H4 (cell line): ENCODE measurements at places on chromosomes 1 and 21. TPM values are rescaled to one million over a fixed set of nuclear protein-coding genes. Genes with fewer than 3 reads are reported as not detected.

DNA sequence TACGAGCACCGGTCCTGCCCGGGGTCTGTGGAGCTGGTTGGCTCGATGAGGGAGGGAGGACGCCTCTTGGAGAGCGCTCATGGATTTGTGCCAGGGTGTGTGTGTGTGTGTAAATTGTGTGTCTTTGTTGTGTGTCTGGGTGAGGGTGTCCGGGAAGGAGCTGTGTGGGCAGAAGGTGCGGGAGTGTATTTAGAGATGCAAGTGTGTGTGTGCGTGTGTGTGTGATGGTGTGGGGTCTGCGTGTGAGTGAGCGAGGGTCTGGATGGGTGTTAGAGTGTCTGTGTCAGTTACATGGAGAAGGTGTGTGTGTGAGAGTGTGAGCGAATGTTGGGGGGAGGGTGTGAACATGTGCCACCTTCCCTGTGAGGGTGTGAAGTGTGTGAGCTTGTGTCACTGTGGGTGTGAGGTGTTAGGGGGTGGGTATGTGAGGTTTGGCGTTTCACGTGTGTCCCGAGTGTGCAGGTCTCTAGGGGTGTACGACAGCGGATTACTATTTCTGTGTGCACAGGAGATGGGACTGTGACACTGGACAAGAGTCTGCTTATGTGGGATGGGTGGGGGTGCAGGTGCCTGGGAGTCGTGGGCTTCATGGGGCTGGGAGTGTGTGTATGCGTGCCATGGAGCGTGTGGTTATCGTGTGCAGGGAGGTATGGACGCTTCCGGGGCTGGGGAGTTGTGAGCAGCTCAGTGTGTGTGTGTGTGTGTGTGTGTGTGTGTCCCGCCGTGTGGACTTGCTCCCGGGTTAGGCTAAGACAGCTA, 880 bp downstream of the IGSF21 start:
- DNase-seq = no peak

Gene EFNA3
- 7.5 and 9.5 TPM in 2 replicates for total RNA-seq

GRCh38 chr1:31672986-31673385, 28.3 kb upstream of the PEF1 start:
- no peak for DNase-seq

Gene CRYAA
- not detected in 2 replicates for total RNA-seq

DNA sequence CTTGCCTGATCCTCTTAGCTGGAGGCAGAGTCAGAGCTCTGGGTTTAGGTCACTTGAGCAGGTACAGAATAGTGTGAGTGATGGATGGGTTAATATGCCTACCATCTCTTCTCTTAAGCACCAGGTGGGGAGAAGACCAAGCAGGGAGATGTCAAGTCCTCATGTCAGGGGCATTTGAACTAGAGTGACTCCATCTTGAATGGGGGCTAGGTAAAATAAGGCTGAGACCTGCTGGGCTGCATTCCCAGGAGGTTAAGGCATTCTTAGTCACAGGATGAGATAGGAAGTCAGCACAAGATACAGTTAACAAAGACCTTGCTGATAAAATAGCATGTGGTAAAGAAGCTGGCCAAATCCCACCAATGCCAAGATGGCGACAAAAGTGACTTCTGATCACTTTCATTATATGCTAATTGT, 77.4 kb upstream of the BTG3 start:
- DNase-seq = no peak

DNA sequence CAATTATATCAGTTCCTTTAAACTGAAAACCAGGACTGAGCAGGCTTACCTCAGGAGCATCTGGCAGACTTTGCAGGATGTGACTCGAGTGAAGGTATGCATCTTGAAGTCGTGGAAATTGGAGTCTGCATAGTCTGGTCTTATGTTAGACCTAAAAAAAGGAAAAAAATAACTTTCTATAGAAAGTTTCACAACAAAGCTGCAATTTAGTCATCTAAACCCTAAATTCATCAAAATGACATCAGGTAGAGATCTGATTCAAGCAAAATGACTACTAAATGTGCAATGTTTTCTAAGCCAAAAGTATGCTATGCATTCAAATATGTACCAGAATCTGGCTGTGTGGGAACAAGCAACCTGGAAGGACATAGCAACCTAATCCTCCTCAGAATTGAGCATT, 260.1 kb downstream of the VAV3 start:
- no peak for DNase-seq

- DNase-seq = no peak
These were observed 28.4 kb upstream of the CD84 start for GRCh38 chr1:160607672-160608032.

DNA sequence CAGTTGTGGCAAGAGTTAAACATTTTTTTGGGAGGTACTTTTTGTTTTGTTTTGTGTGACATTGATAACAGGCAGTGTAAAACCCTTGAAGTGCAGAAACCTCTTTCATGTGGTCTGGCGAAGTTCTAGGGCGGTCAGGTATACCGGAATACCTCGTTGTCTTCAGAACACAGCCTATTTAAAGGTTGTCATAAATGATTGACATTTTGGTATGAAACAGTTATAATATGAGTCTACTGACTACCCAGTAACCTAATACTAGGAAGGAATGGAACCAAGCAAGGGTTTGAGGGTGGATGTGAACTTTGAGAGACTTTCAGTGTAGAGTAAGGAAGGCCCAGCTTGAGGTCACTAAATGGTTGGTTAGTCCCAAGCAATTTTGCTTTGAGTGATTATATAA, 40.5 kb downstream of the PATJ start:
- no peak for DNase-seq

DNA sequence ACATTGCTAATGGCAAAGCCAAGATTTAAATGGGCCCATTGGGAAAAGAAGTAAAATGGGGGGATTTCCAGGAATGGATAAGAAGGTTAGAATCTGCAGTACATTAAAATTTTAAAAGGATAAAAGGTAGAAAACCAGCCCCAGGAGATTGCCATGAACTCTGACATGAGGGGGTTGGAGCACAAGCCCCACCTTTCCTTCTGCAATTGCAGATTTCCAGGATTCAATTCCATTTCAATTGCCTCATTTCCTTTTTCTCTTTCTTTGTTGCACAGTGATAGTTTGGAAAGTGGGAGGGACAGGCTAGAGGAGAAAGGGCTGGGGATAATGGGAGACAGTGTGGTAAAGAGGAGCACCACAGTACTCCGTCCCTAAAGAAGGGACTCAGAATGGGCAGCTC, 238.5 kb upstream of the RAB4A start:
- no peak for DNase-seq

Gene PRRC2C
- total RNA-seq = 32.5 and 37.8 TPM in 2 replicates

Gene RPF1
- 48.1 and 49.5 TPM in 2 replicates for total RNA-seq

GRCh38 chr1:110524311-110525248, 5.6 kb upstream of the KCNA10 start:
- DNase-seq = peak; percentile 49

Gene ARHGEF16
- total RNA-seq = 0.58 and 0.97 TPM in 2 replicates

DNA sequence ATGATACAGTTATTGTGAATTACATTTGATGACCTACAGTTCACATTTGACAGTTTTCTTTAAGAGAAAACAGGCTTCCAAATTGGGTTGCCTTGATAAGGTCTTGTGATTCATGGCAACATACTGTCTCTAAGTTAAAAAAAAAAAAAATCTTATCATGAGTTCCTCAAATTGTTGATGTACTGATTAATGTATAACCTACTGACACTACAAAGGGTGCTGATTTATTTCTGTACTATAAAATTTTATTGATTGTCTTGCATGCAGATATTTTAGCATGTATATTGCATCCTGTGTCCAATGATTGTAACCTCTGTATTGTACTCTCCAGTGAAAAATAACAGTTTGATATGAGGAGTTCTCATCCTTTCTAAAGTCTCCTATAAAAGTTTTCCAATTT, 197.3 kb upstream of the IVNS1ABP start:
- DNase-seq = no peak

Gene NMNAT2
- 0.14 and 1.4 TPM in 2 replicates for total RNA-seq

GRCh38 chr21:16912075-16912474, 600.8 kb upstream of the CXADR start:
- peak; percentile 10 for DNase-seq

GRCh38 chr1:159851407-159851806, 11.1 kb downstream of the VSIG8 start:
- no peak for DNase-seq

DNA sequence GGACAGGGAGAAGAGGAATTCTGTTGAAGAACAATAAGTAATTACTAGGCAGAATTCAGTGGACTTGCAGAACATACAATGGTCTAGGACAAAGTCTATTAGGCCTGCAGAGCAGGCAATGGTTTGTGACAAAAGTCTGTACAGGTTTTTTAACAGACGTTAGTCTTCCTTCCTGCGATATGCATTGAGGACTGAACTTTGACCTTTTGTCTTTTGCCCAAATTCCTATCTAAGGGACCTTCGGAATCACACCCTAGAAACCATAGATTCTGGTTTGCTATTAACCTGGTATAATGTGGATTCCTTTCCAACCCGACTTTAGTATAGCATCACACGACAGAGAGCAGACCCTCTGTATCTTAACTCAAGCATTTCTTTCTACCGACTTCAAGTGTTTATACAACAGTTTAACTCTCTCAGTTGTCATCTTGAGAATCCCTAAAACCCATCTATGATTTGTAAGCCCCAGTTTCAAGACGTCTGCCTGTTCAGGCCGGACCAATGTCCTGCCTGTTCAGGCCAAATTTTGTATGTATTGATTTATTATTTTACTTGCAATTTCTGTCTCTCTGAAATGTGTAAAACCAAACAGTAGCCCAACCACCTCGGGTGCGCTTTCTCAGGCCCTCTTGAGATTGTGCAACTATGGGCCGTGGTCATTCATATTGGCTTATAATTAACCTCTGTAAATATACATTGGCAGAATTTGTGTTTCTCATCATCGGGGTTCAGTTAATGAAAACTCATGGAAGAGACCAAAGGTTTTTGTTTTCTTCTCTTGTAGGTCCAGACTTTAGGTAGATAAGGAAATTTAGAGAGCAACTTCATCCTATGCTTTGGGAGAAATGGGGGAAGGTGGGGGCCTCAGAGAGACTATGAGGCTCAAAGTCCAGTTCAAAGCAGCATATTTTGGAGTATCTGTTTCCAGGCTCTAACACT, 76.9 kb upstream of the TNFSF18 start:
- DNase-seq = no peak

DNA sequence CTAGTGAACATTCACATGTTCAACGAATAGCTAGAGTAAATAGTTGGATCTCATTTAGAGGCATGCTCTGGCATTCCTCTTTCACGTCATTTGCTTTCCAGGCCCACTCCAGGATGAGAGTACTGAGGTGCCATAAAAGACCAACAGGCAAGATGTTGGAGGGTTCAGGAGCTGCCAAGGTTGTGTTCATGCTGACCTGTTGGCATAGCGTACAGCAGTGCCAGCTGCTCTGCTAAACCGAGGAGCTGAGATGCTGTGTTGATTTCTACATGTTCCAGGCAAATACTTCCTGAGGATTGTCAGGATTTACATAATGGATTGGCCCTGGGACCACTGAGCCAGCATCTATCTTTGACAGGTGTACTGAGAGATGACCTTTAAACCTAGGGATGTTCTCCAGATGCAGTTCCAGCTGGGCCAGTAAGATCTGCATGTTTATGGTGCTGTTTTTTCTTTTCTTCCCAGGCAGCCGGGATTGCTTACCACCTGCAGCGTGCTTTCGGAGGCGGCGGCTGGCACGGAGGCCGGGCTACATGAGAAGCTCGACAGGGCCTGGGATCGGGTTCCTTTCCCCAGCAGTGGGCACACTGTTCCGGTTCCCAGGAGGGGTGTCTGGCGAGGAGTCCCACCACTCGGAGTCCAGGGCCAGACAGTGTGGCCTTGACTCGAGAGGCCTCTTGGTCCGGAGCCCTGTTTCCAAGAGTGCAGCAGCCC, 66.9 kb downstream of the DISC1 start:
- no peak for DNase-seq

DNA sequence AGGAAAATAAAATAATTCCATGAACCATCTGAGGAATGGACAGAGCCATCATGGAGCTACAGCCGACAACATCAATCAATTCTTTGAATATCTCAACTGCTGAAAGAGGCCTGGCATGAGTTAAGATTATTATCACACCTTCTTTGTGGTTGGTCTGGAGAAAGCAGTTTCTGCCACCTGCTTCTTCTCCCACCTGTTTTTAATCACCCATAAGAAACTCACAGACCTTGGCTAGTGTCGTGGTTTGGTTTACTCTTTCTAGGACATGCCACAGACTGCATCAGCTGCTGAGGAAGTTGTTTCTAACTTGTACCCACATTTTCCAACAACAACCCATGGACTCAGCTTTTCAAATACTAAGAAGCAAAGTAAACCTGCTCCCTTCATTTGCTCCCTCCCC, 65.6 kb downstream of the NTPCR start:
- no peak for DNase-seq

DNA sequence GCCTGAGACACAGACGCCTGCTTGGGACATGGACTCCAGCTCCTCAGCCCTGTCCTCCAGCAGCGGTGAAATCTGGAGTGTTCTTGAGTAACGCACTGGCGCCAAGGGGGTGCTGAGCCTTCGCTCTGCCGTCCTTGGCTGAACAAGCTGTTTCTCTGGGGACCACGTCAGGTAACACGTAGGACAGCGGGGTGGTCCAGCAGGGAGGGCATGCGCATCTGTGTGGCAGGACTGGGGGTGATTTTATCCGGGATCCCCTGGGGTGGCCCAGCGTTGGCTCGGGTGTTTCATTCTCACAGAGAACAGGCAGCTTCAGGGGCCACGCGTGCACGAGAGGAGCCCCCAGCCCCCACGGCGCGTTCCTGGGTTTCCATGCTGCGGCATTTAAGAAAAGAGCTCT, 61.2 kb downstream of the AGPAT3 start:
- DNase-seq = no peak

Gene DPH5
- 37.2 and 49.6 TPM in 2 replicates for total RNA-seq

Gene MAP3K21
- total RNA-seq = 2.6 and 5.1 TPM in 2 replicates

GRCh38 chr21:37365517-37366481, 774 bp upstream of the DYRK1A start:
- peak; percentile 35 for DNase-seq

DNA sequence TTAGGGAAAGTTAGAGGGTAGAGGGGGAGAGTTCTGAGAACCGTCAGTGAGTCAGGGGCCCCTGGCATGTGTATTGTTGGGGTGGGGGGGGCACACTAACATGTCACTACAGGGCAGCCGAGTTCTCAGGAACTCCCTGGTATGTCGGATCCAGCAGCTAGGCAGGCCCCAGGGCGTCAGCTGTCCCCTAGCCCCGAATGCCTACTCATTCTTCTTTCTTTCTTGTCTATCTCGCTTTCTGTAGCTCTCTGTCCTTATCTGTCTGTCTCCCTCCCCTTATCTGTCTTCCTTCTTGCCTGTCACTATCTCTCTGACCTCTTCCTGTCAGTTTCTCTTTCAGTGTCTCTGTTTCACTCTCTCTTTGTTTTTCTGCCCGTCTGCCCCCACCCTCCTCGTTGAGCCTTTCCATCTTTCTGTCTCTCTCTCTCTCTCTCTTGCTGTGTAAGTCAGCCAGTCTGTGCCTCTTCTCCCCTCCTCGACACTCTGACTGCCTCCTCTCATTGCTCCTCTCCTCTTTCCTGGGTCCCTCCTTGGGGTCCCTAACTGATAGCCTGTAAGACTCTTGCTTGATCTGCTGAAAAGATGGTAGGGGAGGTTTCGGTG, 2.4 kb downstream of the NTRK1 start:
- DNase-seq = no peak

- peak; percentile 53 for DNase-seq
These were observed 437.8 kb downstream of the LTN1 start for GRCh38 chr21:28554660-28555475.

DNA sequence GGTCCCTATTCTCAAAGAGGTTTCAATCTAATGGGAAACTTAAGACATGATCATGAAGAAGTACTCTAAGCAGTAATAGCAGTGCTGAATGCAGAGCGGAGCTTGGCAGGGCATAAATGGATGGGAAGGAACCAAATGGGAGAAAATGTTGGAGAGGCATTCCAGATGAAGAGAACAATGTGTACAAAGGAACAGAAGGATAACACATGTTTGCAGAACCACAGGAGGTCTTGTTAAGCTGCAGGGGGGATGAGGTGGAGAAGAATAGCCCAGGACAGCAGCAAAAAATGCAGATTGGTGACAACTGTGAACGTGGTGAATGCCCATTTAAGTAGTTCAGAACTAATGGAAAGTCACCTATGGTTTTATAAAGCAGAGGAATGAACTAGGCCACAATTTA, 99.1 kb downstream of the ASTN1 start:
- DNase-seq = no peak
